Fibroblast of skin of scalp (primary cell): ENCODE measurements at places on chromosomes 7 and 10.
A peak's percentile ranks its signal among the peaks of the same experiment; 100 is the strongest.

GRCh38 chr7:142669074-142669654 lies 80.1 kb upstream of the PRSS1 start:
- DNase-seq: peak; percentile 5

DNA sequence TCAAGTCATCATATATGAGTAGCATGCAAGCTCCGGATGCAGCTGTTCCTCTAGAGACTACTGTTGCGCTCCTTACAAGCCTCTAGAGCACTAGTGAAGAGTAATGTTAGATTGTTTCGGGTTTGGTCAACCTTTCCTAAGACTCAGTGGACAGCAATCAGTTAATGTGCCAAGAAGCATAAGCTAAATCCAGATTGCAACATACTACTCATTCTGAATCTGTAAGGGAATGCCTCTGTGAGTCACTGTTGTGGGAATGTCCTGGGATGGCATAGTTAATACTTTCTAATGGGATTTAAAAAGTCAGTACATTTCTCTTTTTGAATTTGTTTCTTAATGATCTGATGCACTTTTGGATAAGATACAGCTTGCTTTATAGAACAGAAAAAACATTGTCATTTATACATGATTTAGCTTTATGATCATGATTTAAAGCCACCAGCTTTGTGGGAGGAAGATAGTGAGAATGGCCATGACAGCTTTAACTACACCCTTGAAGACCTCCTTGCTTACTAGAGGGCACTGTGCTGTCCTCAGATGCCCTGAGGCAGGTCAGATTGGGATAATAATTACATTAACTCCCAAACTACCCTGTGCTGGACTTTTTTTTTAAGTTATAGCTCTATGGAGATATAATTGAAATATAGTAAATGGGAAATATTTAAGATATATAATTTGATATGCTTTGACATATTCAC lies 138.4 kb downstream of the SDK1 start:
- peak; percentile 95 for DNase-seq

GRCh38 chr7:10888861-10889260 lies 84.8 kb upstream of the PHF14 start:
- no peak for DNase-seq

- DNase-seq: no peak
These were observed 752 bp upstream of the CAMK2G start for GRCh38 chr10:73875139-73875475.

DNA sequence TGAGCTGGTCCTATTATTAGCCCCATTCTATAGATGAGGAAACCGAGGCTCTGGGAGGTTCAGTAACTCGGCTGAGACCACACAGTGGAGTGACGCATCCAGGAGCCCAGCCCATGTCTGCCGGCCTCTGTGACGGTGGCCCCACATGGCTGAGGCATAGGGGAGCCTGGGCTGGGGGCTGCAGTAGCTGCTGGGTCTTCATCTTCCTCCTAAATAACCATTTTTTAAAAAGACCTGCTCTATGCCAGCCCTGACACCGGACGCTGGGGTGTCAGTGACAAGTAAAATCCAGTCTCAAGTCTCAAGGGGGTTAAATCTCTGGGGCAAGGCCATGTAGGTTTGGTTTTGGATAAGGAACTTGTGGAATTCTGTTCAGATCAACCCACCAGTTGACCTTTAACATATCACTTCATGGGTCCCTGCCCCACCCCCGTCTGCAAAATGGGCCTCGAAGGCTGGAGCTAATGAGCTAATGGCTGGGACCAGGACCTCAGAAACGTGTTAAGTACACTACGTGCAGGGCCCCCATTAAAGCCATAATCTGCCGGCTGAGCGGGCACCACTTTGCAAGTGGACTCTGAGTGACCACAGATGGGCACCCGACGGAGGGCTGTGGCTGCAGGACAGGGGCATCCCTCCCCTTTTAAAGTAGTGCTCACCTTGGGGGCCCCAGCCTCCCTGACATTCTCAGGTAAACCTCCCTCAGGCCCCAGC lies 136.5 kb upstream of the UNC5B start:
- no peak for DNase-seq

GRCh38 chr7:11026452-11027359 lies 53.0 kb downstream of the PHF14 start:
- peak; percentile 28 for DNase-seq

DNA sequence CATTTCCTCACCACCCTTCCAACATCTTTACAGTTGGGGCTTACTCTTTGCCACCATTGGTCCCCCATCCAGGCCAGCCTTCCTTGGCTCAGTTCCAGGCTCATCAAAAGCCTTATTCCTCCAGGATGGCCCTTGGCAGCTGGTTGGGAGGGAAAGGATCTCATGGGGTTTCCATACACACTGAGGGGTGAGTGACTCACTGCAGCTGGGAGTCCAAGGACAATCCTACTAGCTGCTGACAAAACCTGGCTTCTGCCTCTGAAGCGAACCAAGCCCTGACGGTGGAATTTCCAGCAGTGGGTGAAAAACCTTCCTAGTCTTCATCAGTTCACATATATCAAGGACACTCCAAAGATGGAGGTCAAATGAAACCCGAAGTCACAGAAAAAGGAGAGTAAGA lies 22.9 kb downstream of the CRHR2 start:
- peak; percentile 48 for DNase-seq

GRCh38 chr7:82141427-82141826 lies 302.1 kb downstream of the CACNA2D1 start:
- DNase-seq: peak; percentile 8

- peak; percentile 65 for DNase-seq
These were observed 89.8 kb upstream of the ANK3 start for GRCh38 chr10:60479305-60480020.

GRCh38 chr7:92736870-92737269 lies 99.5 kb downstream of the CDK6 start:
- DNase-seq: no peak

DNA sequence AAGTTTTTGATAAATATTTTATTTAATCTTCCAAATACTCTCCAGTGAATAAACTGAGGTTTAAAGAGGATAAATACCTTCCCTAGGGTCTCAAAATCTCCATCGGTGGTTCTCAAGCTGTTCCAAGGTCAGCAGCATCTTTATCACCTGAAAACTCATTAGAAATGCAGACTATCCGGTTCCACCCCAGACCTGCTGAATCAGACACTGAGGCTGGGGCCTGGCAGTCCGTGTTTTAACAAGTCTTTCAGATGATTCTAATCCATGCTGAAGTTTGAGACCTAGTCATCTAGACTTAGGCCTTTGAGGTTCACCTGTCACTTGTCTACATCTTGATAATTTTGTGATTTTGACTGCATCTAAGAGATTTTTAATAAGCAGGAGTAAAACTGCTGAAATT lies 37.5 kb downstream of the PLEKHA8 start:
- DNase-seq: no peak

GRCh38 chr10:86368987-86369386 lies 2.4 kb upstream of the GRID1 start:
- DNase-seq: no peak

DNA sequence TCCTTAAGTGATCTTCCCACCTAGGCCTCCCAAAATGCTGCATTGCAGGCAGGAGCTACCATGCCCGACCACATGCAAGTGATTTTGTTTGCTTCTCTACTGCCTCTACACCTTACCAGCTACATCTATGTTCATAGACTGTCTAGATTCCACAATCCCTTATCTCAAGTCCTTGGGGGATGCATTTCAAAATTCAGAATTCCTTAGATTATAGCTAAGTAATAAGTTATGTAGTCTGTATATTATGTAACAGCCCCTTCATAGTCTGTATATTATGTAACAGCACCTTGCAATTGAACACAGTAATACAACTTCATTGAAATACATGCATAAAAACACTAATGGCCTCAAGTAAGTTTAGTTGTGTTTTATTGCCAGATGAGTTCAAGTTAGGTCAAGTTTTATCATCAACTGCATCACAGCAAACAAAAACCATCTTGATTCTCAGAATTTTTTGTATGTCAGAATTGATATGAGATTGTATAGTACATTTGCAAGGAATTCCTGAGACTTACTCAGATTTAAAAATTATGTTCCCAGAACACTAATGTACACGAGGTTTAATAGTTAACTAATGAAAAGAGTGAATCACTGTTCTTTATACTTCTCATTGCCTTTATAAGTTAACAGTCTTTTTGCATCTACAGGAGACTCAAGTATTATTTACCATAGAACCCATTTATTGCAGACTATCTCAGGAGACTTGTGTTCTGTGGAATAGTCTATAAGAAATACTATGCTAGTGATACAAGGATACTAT lies 11.6 kb upstream of the FOXP2 start:
- DNase-seq: no peak

DNA sequence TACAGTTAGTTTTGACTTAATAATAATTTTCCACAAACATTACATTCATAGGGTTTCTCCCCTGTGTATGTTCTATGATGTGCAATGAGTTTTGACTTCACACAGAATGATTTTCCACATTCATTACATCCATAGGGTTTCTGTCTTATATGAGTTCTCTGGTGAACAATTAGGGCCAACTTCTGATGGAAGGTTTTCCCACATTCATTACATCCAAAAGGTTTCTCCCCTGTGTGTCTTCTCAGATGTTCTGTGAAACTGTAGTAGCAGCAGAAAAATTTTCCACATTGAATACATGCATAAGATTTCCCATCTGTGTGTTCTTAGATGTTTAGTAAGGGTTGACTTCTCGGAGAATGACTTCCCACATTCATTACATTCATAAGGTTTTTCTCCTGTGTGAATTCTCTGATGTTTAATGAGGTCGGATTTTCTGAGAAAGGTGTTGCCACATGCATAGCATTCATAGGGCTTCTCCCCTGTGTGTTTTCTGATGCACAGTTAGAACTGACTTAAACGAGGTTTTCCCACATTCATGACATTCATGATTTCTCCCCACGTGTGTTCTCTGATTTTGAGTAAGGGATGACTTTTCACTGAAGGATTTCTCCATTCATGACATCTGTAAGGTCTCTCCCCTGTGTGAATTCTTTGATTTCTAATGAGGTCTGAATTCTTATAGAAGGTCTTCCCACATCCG lies 118.5 kb downstream of the ZNF33B start:
- DNase-seq: no peak

DNA sequence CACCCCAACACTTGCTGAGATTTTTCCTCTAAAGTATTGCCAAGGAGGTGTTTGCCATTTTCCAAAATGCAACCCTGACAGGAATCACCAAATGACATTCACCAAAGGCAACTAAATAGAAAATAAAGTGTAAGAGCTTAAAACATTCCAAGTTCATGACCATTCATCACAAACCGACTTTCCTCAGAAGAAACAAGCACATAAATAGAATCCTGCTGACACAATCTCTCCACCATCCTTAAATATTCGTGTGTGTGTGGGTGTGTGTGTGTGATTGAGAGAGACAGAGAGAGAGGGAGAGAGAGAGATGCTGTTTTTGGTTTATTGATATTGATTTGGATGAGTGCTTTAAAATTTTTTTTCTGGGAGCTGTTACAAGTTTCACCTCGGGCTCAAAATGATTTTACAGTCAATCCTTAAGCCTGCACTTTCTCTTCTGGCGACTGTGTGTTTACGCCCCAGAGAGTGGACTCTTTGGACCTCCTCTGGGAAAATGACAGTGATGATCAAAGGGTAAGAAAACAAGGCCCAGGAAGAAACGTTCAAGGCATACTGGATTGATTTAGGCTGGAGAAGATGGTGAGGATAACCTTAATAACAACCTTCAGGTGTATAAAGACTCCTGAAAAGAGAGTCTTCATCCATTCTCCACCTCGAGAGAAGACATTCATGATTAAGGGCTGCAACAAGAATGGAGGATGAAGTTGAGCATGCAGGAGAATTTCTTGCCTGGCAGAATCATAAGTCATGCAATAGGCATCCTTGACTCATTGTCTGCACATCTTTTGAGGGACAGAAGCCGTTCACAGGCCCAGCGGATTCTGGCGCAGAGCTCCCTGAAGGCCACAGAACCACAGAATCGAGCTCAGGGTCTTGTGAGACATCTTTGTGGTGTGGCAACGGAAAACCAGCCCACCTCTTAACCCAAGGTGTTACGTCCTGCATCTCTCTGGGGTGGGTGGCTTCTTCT lies 104.4 kb upstream of the FGFR2 start:
- DNase-seq: peak; percentile 91

GRCh38 chr10:132407243-132407746 lies 10.3 kb downstream of the PWWP2B start:
- no peak for DNase-seq

DNA sequence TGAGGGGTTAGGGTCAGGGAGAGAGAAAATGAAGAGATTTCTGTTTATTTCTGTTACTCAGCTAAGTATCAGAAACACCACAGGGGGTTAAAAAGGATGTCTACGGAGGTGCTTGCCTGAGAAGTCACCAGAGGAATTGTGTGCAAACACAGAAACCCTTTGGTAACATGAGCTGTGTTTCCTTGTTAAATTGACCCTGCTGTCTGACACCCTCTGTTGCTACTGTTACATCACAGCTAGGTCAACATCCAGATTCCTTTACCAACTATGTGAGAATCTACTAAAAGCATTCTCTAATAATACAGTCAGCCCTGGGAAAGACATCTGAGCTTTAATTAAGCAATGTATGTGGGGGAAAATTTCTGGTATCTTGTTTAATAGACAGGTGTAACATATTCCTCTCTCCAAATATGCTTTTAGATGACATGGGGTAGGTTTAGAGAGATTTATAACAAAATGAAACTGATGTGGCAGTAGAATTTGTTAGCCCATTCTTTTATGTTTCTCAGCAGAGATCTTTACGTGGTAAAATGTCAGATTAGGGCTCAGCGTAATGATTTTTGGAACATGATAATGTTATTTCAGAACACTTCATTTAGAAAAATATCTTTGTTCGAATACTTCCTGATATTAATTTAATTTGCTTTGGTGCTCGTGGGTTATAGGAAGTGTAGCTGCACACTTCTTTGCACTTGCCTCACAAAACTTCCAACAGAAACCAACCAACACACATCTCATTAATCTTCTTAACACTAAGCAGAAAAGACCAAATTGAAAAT lies 168.0 kb upstream of the AHR start:
- peak; percentile 80 for DNase-seq

GRCh38 chr7:47666164-47666862 lies 84.4 kb upstream of the TNS3 start:
- DNase-seq: peak; percentile 59

DNA sequence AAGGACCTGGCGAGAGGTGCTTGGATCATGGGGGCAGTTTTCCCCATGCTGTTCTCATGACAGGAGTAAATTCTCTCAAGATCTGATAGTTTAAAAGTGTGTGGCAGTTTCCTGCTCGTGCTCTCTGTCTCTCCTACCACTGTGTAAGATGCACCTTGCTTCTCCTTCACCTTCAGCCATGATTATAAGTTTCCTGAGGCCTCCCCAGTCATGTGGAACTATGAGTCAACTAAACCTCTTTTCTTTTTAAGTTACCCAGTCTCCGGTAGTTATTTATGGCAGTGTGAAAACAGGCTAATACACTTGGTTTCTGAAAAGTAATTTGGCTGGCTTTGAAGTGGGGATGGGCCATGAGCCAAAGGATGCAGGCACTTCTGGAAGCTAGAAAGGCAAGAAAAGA lies 268.0 kb upstream of the KAT6B start:
- DNase-seq: no peak

GRCh38 chr7:128303133-128303532 lies 40.6 kb downstream of the RBM28 start:
- DNase-seq: no peak

- DNase-seq: peak; percentile 60
These were observed 14.8 kb downstream of the USP54 start for GRCh38 chr10:73576178-73576889.

- DNase-seq: no peak
These were observed 268.3 kb upstream of the MEOX2 start for GRCh38 chr7:15954671-15955354.
